ENCODE measurements at places on chromosomes 2 and 18. TPM values are rescaled to one million over a fixed set of nuclear protein-coding genes. Genes with fewer than 3 reads are reported as not detected.

RAX gene
- total RNA-seq, result not detected

NT5C1B gene
- not detected for total RNA-seq

DSC3 gene
- total RNA-seq, result 0.85 TPM

GAREM1 gene
- total RNA-seq, result 8.9 TPM

CIDEA gene
- total RNA-seq, result not detected

CCL20 gene
- not detected for total RNA-seq

UCN gene
- total RNA-seq, result not detected

HOXD1 gene
- 9.8 TPM for total RNA-seq

HOXD3 gene
- 8.6 TPM for total RNA-seq

SLC25A12 gene
- total RNA-seq, result 11.9 TPM

TPO gene
- total RNA-seq, result 52.5 TPM

ATP6V1C2 gene
- total RNA-seq, result 6.0 TPM

OTOF gene
- total RNA-seq, result not detected

C2orf92 gene
- 4.6 TPM for total RNA-seq

SP100 gene
- total RNA-seq, result 82.0 TPM

EVX2 gene
- total RNA-seq, result not detected

Data from ascending aorta (tissue), 2 donors.